ENCODE measurements at places on chromosomes 2 and 18. TPM values are rescaled to one million over a fixed set of nuclear protein-coding genes. Genes with fewer than 3 reads are reported as not detected.

Gene ST6GAL2
- total RNA-seq, result not detected

Gene SEMA4C
- 18.4 TPM for total RNA-seq

Gene CIB4
- not detected for total RNA-seq

Gene DAW1
- 9.0 TPM for total RNA-seq

Gene FLACC1
- 2.3 TPM for total RNA-seq

All from thoracic aorta endothelial cell (primary cell).